ENCODE measurements at places on chromosomes 12 and 14.
A peak's percentile ranks its signal among the peaks of the same experiment; 100 is the strongest.

DNA sequence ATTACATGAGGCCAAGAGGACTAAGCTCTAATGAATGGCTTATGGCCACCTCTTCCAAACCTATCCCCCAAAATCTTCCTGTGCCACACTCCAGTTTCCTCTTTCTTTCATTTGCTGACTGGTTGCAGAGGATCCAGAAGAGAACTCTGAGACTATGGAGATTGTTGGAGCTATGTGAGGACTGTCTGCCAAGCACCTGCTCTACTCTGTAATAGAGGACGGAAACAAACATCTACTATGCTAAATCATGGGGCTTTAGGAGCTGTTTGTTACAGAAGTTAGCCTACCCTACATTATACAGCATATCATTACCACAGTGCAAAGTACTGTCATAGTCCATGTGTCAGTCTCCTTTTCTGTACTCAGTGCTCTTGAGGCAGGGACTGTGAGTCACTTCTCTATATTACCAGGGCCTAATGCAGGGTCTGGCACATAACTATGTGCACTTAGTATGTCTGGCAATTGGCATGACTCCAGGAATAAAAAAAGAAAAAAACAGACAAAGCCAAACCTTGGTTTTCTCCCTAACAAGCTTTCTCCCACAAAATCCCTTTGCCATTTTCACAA, 95.1 kb downstream of the RPAP3 start:
- no peak for DNase-seq

GRCh38 chr14:100617410-100618317, 30.4 kb upstream of the BEGAIN start:
- DNase-seq: no peak

DNA sequence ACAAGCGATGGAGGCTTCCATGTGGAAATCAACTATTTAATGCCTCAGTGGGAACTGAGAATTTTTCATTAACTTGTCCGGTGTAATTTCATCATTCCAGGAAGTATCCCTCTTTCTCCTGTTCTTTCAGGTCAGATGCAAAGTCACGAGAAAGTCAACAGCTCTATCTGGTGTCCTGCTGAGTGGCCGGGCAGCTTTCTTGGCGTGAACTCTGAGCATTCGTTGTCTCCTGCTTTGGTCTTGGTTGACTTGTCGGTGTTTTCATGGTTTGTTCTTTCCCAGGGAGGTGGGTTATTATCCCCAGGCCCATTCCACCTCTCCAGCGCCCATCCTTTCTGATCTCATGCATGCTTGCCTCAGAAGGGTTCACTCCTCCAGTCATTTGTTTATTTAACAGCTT, 149.1 kb downstream of the GLT1D1 start:
- no peak for DNase-seq

- DNase-seq: no peak
Observed at GRCh38 chr14:28656704-28657255, 109.8 kb upstream of the FOXG1 start.

DNA sequence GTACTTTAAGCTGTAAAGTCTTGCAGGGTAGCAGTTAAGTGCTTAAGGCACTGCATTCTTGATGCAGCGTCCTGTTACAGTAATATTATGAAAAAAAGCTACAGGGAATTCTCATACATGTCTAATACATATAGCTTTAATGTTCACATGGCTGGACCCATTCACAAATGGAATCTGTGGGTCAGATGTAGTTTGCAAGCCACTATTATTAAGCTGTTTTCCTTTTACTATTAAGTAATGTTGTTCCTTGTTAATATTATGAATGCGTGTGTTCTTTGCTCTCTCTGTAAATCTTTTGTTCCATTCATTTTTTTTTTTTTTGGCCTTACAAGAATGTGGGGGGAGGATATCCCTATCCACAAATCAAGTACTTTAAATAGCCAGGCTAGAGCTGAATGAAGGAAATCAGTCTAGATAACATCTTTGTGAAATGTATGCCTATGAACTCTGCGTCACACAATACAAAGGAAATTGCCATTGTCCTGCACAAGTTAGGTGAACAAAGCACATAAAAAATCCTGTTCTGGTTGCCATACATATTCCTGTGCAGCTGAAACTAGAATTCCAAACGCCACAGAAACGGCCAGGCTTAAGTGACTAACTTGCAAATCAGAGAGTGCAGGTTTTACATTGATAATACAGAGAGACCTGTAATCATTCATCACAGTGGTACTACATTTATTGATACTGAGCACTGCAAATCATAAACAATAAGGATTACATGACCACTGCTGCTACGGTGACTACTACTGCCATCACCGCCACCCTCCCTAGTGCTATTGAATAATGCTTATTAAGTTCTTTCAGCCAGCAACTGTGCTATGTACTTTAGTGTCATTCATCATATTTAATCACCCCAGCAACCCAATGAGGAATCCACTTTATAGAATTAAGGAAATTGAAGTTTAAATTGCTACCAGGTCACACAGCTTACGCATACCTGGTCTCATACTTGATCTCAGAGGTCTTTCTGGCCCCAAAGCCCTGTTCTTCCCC, 111.9 kb downstream of the HMGA2 start:
- DNase-seq: no peak

DNA sequence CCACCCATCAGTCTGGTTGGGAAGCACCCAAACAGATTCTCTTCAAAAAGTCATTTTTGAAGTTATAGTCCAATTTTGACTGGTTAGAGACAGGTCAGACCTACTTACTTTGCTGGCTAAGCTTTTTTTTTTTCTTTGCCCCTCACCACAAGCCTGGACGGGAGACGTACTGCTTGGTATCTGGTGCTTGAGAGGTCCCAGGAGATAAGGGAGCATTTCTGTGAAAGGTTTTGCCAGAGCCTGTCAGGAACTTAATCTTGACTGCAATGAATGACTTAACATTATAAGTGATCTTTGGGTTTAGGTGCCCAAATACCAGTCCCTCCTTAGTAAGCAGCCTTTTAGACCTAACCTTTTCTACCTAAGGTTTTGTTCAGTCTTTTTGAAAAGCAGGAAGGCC, 6.3 kb downstream of the MTHFD1 start:
- DNase-seq: no peak

DNA sequence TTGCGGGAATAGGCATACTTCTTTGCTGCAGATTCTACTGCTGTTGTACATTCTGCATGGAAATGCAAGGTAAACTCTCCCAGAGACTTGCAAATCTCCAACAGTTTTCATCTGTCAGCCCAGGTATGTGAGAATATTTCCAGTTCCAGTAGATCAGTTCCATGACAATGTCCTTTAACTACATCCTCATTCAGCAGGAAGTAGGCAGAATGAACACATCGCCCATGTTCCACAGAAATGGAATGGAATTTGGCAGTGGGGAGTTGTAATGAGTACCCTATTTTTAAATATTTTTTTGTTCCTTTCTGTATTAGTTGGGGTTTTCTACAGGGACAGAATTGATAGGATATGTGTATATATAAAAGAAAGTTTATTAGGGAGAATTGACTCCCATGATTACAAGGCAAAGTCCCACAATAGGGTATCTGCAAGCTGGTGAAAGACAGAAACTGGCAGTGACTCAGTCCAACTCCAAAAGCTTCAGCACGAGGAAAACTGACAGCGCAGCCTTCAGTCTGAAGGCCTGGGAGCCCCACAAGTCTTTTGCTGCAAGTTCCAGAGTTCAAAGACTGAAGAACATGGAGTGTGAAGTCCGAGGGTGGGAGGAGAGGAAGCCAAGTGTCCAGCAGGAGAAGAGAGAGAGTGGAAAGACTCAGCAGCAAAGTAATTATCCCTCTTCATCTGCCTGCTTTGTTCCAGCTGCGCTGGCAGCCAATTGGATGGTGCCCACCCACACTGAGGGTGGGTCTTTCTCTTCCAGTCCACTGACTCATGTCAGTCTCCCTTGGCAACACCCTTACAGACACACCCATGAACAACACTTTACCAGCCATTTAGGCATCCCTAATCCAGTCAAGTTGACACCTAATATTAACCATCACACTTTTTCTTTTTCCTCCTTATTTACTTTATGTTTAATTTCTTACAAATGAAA, 110.4 kb upstream of the SCAF11 start:
- no peak for DNase-seq

GRCh38 chr14:81927070-81927469, 393.4 kb upstream of the SEL1L start:
- no peak for DNase-seq

GRCh38 chr12:103181366-103182152, 224.1 kb downstream of the ASCL1 start:
- no peak for DNase-seq

DNA sequence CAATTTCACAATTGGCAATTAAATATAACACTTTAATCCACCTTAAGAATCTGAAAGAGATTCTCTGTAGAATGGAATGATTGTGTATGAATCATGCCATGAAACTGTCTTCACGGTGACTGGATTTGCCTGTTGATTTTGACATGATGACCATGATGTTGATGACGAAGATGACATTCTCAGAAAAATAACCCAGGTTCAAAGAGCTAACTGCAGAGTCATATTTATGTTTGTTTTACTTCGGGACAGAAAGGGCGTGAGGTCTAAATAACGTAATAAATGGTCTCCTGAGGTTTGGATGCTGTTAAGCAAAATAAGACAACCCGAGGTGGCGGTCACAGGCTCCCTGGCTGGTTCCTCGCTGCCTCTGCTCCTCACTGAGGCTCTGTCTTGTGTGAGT, 532.0 kb downstream of the TMEM121 start:
- DNase-seq: no peak

- DNase-seq: no peak
Observed at GRCh38 chr14:68693926-68694325, 98.9 kb downstream of the ZFP36L1 start.

GRCh38 chr12:6229224-6230218, 29.3 kb downstream of the CD9 start:
- DNase-seq: no peak

GRCh38 chr12:82609234-82609914, 77.3 kb upstream of the TMTC2 start:
- DNase-seq: no peak

GRCh38 chr14:103402695-103403094, 17.5 kb downstream of the MARK3 start:
- no peak for DNase-seq

GRCh38 chr12:49019443-49020324, 1.1 kb upstream of the PRKAG1 start:
- DNase-seq: no peak

- no peak for DNase-seq
Observed at GRCh38 chr12:1007276-1007675, 16.3 kb downstream of the ERC1 start.

GRCh38 chr12:70759161-70759918, 122.1 kb upstream of the PTPRB start:
- no peak for DNase-seq

DNA sequence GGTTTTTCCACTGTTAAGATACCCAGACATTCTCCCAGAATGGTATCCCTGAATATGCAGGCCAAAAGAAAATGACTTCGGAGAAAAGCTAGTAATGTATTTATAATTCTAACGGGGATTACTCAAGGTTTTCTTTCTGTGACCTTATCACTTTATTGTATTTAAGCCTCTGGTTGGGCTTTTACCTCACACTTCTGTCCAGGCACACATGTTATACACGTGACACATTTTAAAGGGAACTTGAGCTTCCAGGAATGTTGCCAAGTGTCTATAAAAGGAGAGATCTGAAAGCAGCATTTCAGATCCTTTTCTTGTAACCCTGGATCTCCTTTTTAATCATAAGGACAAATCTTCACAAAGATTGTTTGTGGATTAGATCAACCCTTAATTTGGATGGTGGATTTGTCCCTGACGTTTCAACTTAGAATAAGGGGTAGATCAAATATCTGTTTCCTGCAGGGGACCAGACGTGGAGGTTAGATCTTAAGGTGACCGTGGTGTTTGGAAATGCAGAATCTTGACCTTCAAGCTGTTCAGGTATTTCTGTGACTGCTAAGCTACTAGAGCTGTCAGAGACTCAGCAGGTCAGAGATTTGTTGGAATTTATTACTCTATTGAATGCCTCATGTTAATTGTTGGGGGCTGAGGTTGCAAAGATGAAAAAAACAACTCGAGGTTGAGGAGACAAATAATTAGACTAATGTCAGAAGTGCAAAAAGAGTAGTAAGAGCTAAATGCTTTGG, 1.5 kb downstream of the CIPC start:
- no peak for DNase-seq

GRCh38 chr12:53966085-53966384, 6.9 kb upstream of the HOXC11 start:
- no peak for DNase-seq

GRCh38 chr14:100531152-100532121, 55.8 kb downstream of the BEGAIN start:
- no peak for DNase-seq

GRCh38 chr14:105867961-105868599, 341.7 kb downstream of the TMEM121 start:
- no peak for DNase-seq

GRCh38 chr12:104457746-104458693, 1.3 kb downstream of the CHST11 start:
- DNase-seq: peak; percentile 49
